ENCODE measurements at places on chromosomes 11 and 22.
A peak's percentile ranks its signal among the peaks of the same experiment; 100 is the strongest.

- DNase-seq: no peak
Measured at GRCh38 chr11:123429336-123429735, 733 bp upstream of the GRAMD1B start.

DNA sequence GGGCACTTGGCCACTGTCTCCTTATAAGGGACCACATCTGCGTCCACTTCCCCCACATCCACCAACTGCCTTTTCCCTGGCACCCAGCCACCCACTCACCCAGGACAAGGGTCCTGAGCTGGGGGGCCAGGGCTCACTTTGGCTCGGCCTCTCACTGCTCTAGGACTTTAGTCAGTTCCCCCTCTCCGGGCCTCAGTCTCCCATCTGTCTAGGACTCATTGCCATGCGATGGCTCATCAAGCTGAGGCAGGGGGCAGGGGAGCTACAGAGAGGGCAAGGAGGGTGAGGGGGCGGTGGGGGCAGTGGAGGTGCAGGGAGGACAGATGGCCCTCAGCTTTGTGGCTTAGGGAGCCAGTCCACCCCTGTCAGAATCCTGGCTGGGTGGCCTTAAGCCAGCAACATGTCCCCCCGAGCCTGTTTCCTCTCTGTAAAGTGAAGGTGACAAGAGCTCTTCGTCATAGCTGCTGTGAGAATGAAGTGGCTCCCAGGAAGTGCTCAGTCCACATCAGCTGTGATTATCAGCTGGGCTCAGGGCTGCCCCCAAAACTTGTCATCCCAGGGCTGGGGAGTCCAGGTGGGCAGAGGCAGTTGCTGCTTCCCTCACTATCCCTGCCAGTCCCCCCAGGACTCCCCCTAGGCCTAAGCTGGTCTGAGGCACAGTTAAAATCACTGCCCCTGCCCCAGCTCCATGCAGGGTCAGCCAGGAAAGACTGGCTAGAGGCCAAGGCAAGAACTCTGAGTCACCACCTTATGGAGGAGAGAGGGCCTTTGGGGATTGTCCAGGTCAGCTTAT lies 14.9 kb downstream of the RAC2 start:
- peak; percentile 38 for DNase-seq

DNA sequence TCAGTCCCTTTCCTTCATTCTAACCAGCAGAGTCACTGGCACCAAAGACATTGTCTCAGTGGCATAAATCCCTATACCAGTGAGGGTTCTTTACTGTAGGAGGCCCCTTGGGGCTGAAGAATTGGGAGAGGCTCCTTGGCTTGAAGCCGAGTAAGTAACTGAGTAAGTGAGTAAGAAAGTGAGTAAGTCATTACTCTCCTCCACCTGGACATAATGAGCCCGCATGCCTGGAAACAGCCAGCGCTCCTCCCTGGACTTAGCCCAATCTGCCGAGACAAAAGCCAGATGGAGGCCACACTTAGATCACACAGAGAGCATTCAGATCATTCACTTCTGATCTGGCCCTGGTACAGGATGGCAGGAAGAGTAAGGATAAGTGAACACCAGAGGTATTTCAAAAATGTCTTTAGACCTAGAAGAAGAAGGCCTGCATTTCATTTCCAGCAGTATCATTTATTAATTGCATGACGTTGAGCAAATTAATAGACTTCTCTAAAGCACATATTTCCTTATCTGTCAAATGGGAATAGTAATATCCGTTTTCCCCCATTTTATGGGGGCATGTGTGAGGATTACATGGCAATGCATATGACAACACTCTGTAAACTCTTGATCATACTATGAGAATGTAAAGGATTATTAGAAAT lies 8.2 kb upstream of the MICAL3 start:
- no peak for DNase-seq

- DNase-seq: no peak
Measured at GRCh38 chr11:132792341-132793140, 739.8 kb downstream of the OPCML start.

- DNase-seq: no peak
Measured at GRCh38 chr11:24900514-24900913, 403.7 kb downstream of the LUZP2 start.

GRCh38 chr11:117876059-117876340 lies 458 bp downstream of the FXYD6 start:
- DNase-seq: no peak

- no peak for DNase-seq
Measured at GRCh38 chr11:10864688-10865087, 6.8 kb upstream of the ZBED5 start.

DNA sequence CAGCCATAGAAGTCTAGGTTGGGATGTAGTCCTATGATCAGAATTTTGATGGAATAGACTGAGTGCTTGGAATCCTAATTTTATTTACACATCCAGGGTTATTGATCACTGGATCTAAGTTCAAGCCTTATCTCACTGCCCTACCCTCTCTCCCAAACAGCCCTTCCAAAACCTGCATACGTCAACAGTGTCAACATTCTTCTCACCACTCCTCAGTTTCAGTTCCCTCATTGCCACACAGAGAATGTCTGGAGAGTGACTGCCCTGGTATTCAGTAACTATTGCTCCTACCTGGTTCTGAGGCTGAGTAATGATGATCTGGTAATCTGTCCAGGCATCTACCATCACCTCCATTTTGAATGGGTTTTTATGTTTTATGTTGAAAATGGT lies 60.0 kb downstream of the GLYATL1 start:
- DNase-seq: no peak

DNA sequence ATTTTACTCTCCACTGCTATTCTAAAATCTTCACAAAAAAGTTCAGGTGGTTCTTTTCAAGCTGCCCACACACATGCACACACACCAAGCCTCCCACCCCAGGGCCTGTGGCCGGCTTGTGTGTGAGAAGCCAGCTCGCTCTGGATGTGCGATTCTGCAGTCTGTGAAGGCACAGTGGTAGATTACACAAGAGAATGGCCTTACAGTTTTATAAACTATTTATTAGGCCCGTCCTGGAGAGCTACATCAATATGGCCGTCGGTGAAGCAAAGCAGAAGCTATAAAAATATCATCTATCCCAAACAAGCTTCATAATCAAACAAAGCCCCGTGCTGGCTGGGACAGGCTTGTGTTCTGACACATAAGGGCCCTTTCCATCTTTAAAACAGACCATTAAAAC lies 240.5 kb downstream of the OPCML start:
- no peak for DNase-seq

DNA sequence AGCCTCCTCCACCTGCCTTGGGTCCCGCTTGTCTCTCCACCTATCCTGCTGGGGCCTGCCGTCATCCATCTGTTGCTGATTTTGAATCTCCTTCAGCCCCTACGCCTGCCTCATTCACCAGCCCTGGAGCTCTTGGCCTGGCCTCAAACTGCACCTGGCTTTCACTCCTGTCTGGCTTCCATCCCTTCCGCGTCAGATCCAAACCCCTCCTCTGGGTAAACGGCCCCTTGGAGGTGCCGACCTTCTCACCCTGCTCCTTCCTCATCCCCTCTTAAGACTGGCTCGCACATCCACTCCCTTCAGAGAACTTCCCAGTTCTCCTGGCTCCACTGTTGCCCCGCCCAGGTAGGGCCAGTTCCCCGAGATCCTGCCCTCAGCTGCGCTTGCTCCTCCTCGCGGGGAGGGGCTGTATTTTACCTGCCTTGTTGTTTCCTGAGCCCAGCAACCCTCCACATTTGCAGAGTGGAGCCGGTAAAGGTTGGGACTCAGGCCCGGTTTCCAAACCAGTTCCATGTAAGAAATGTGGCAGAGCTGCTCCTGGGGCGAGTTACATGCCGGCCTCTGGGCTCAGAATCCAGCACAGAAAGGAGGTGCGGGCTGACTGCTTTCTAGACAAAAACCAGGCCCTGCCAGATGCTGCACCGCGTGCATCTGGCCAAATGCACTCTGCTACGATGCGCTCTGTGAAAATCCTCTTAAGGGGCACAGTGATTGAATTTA lies 13.9 kb upstream of the SHANK2 start:
- DNase-seq: no peak

- no peak for DNase-seq
Measured at GRCh38 chr22:44525941-44526778, 28.1 kb upstream of the RTL6 start.

GRCh38 chr11:48025293-48025983 lies 45.1 kb downstream of the PTPRJ start:
- no peak for DNase-seq

- DNase-seq: peak; percentile 14
Measured at GRCh38 chr11:100574894-100575769, 112.0 kb upstream of the ARHGAP42 start.

DNA sequence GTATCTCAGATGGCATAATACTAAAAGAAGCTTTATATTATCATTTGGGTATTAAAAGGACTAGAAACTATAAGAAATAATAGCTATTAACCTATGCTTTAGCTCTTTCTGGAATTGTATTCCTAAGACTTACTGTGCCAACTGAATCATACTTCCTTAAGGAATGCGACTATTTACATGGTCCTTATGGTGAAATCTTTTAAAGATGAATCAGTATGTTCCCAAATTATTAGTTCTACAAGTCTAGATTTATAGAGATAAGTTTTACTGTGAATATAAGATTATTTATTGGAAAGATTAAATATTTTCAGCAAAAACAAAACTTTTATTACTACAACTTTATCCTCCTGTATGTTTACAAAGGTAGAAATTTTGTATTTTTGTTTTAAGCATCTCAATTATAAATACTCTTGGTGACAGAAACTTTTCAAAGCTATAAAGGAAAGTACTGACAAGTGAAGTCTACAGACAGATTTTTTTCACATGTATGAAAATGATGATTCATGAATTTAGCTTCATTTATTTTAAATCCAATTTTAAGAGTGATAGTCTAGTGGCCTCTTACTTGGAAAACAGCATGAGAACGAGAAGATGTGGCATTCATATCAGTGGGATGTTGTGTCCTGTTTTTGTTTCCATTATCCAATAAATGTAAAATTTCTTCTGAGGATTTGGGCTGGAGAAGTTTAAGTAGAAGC lies 17.8 kb downstream of the KIF18A start:
- DNase-seq: no peak
